Activated gamma-delta T cell treated with anti-CD3 and anti-CD28 coated beads, Interleukin-2, amount 50 U/mL, for 16 hours (primary cell): ENCODE measurements at places on chromosomes 3 and 15.

GRCh38 chr3:54349691-54350090 is 227.3 kb downstream of the CACNA2D3 start:
- DNase-seq, result no peak

- no peak for DNase-seq
Measured at GRCh38 chr3:177960014-177960413, 576.2 kb upstream of the KCNMB2 start.

DNA sequence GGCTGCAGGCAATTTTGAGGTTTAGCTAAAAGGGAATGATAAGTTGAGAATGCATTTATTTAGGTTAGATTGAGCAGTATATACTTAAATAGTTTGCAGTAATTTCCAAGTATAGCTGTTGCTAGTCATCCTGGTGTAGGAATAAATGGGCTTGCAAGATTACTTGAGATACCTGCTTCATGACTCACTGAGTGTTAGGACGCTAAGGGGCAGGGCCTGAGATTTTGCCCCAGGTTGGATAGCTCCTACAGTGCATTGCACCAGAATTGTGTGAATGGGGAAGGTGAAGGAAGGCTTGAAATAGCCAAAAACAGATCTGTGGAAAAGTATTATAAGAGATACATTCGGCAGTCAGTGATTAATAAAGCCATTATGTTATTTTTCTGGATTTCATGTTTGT is 72.8 kb downstream of the KCNH8 start:
- no peak for DNase-seq

GRCh38 chr15:36356978-36357601 is 222.3 kb upstream of the CDIN1 start:
- no peak for DNase-seq

GRCh38 chr3:24810881-24811280 is 316.2 kb upstream of the THRB start:
- DNase-seq, result no peak

GRCh38 chr3:122668930-122669730 is 11.5 kb upstream of the PARP14 start:
- no peak for DNase-seq
